ENCODE measurements at places on chromosomes 2 and 18. TPM values are rescaled to one million over a fixed set of nuclear protein-coding genes. Genes with fewer than 3 reads are reported as not detected.

GRCh38 chr18:45286431-45286830 lies 328.8 kb upstream of the SLC14A2 start:
- no peak for DNase-seq

The ACADL gene
- total RNA-seq = 45.4 TPM

The REEP1 gene
- 6.9 TPM for total RNA-seq

The CROCC2 gene
- total RNA-seq = 3.4 TPM

The SPATA3 gene
- not detected for total RNA-seq

- no peak for DNase-seq
These were observed 27.9 kb downstream of the ACVR1 start for GRCh38 chr2:157848213-157848612.

GRCh38 chr2:31434911-31435310 lies 20.4 kb upstream of the XDH start:
- DNase-seq = no peak

Measured in lower lobe of right lung (tissue), 2 donors.